ENCODE measurements at places on chromosomes 4 and X.

DNA sequence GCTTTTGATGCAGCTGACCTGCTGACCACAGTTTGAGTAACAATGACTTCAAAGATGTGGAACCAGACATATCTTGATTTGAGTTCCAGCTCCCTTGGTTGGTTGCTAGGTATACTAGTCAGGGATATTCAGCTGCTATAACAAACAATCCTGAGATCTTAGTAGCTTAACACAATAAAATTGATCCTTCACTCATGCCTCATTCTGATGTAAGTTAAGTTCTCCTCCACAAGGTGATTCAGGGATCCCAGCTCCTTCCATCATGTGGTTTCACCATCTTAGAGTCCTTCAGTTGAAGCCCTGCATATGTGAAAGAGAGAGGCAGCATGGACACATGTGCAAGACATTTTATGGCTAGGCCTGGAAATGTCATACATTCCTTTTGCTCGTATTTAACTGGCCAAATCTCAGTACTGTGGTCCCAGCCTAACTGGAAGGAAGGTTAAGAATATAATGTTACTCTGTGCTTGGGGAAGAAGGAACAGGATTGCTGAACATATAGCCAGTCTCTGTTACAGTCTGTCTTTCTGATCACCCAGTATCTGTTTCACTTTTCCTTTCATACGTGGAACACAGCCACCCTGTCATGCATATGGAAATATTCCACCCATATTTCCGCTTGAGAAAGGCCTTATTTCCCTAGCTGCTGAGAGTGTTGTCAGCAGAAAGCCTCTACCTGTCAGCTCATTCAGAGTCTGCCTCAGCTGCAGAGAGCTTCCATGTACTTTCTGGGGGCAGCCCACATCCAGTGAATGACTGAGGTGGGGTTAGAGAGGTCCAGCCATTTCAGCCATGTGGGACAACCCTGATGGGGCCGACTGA is 7.1 kb downstream of the SMIM9 start:
- DNase-seq: no peak

DNA sequence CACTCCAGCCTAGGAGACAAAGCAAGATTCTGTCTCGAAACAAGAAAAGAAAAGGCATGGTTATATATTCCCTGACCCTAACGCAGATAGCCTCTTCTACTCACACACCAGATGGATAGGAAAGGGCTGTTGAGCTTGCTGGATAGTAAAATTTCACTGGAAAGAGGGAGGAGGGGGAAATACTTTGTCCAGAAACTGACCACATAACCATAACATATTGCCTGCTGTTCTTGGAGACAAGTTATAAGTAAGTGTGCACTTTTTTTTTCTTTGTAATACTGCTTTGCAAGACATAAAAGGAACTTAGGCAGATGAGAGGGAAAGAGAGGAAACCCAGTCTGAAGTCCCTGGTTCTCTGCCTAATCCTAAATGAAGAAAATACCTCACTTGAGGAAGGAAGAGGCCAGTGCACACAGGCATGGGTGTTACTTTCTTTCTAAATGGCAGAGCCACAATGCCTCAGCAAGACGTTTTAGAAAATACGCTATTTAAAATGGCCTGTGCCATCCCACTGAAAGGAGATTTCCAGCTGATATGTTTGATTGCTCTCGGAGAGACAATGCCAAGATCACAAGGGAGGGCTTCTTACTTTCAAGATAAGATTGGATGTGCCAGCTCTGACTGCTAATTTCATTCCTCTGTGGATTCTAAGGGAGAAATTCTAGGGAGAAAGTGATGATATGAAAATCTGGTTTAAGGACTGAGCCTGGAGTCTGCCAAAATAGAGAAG is 140.6 kb downstream of the DCTD start:
- DNase-seq: no peak

DNA sequence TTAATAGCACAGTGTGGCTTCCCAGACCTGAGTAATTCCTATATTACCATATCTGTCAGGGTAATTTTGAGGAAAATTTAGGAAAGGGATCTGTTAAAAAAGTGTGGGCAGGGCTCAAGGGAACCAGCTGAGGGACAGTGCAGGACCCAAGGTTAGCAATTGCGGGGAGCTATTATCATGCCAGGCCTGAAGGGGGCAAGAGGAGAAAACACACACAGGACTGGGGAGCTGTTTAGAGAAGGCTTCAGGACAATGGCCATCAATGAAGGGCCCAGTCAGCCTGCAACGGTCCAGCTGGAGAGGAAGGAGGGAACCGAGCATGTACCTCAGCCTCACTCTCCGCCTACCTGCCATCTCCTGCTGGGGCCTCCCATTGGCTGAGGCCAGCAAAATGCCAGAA is 19.0 kb upstream of the NHS start:
- no peak for DNase-seq

GRCh38 chr4:83603129-83603528 is 67.2 kb downstream of the GPAT3 start:
- DNase-seq: no peak

DNA sequence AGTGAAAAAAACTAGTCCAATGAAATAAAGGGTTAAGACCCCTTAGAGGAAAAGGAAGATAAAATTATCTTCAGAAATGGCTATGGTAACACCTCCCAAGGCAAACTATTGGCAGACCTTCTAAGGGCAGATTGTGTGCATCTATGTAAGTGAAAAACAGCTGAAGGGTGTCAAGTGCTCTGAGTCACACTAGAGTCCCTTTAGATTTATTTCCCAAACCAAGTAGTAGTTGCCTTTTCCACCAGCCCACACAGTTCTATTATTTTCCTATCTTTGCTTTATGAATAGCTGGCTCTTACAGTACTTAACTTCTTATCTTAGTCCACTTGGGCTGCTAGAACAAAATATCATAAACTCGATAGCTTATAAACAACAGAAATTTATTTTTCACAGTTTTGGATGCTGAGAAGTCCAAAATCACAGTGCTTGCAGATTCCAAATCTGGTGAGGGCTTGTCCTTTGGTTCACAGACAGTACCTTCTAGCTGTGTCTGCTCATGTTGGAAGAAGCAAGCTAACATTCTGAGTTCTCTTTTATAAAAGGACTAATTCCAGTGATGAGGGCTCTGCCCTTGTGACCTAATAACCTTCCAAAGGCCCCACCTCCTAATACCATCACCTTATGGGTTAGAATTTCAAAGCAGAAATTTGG is 143.6 kb downstream of the GRID2 start:
- no peak for DNase-seq

DNA sequence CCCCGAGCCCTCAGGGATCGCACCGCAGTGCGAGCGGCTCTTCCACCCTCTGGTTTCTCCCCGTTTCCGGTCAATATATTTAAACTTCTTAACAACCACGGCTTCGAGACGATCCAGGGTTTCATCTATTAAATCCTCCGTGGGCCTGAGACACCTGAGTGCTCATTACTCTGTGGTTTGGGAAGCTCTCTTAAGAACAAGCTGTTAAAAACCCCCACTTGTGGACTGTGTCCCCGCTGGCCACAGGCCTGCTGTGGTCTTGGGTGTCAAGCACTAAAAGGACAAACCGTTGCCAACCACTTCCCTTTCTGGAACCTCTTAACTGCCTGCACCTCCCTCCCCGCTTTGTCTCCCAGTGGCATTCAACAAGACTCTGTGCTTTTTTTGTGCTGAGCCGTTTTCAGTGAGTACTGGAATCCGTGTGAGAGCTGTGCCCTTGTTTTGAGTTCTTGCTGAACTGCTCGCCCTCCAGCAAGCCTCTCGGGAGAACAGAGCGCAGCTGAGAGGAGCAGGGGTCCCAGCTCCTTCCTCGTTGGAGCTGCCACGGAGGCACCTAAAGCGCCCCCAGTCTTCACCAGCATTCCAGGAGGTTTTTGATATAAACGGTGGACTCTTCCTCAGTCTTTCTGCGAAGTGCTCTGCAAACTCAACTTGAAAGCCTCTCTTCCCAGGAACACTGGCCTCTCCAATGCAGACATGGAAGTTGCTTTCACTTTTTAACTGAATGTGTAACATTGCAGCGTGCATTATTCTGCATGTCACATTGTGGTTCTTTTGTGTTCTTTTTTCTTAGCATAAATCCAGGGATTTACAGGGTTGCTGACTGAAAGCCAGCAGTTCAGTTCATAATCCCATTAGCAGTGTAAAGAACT is 691 bp upstream of the IGFBP7 start:
- DNase-seq: no peak

DNA sequence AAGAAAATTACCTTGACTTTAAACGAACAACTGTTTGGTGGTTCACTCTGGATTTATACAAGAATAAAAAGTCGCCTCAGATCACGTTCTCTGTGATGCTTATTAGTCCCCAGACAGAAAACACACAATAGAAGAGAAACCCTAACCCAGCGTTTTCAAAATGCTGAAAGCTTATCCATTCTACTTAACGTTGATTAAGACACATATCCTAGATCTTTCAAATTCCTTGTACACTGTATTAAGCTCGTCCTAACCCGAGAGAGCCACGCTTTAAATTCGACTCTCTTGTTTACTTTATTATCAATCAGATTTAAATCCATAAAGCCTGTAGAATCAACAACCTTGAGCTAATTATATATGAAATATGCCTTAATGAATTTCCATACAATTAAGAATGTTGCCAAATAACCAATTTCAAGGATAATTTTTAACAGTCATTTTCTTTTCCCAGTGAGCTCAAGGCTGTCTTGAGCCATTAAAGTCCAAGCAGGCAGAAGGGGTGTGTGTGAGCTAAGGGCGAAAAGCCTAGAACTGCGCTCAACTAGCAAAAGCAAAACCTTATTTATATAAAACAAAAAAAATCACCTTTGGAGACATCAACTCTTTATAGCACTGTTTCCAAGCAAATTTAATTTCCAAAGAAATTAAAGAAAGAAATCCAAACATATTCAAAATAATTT is 981 bp upstream of the PITX2 start:
- DNase-seq: no peak

DNA sequence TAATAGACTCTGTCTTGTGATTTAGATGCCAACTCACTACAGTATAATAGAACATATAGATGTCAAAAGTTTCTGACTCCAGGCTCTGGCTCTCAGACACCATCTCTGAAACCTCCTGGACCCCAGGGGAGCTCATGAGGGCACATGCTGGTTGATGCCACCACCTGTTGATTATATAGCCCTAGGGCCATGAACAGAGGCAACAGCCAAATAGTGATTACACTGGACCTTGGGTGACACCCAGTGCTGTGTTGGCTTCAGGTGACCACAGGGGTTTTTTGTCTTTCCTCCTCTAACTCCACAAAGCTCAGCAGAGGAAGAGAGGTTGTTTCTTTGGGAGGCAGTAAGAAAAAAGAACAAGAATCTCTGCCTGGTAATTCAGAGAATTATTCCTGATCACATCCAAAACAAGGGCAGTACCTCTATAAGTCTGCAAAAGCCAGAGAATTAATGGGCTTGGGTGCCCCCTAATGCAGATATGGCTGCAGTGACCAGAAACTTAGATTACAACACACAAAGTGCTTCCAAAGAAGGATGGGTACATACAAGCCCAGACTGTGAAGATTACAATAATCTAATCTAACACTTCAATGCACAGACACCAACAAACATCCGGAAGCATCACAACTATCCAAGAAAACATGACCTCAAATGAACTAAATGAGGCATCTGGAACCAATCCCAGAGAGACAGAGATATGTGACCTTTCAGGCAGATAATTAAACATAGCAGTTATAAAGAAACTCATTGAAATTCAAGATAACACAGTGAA is 1920.6 kb downstream of the ARAP2 start:
- no peak for DNase-seq

DNA sequence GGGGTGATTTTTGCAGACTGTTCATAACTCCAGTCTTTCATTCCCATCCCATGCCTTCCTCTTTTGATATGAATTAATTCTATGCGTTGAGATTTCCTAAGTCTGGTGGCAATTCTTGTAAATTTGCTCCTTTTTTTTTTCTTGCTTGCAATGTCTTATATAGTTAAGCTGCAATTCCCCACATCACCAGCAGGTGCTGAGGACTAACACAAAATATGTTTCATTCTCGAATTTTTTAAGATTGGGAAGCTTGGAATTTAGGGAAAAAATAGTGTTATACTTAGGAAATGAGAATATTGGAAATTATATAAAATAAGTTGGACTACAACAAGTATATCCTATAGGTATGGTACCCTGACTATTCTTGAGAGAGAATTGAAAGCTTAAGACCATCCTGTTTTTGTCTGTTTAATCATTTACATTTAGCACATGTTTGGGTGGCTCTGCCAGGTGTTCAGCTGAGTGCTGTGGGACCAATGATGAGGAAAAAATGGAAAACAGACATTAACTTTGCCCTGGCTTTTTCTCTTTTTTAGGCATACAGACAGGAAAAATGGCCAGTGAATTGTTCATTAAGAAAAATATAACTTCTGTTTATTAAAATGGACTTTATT is 30.2 kb downstream of the AFF2 start:
- DNase-seq: no peak
